ENCODE measurements at places on chromosomes 2 and 18.

- no peak for DNase-seq
Measured at GRCh38 chr2:98909317-98910211, 26.5 kb downstream of the CRACDL start.

GRCh38 chr18:70377857-70378701 is 89.2 kb downstream of the SOCS6 start:
- no peak for DNase-seq

DNA sequence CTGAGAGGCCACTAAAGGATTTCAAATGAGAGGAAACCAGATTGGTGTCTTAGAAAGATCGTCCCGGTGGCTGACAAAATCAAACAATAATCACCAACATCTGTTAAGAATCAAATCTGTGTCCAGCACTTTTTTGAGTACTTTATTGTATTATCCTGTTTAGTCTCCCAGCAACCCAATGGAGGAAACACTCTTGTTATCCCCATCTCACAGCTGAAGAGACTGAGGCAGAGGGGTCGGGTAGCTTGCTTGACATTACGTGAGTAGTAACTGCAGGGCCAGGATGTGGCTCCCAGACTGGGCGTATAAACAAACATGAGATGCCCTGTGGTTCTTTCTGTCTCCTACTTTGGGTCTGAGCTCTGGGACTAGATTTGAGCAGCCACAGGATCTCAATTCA is 76.0 kb downstream of the KLHL29 start:
- no peak for DNase-seq

GRCh38 chr2:11710210-11710609 is 36.2 kb upstream of the LPIN1 start:
- DNase-seq: no peak

- no peak for DNase-seq
Measured at GRCh38 chr2:12928775-12929401, 212.2 kb downstream of the TRIB2 start.

DNA sequence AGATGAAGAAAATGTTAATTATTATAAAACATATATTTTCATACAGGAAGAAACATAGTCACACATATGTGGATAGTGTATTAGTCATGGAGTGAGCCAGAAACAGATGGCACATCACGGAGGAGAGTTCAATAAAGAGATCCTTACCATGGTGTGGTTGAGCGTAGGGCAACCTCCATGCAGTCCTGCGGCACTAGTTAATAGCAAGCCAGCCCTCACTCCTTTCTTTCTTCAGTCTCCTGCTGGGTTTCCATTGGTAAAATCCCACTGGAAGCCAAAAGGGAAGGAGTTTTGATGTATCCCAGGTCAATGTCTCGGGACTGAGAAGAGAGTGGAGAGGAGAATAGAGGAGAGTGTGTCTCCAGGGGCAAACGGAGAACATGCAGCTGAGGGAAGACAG is 328.1 kb downstream of the NR4A2 start:
- DNase-seq: no peak

- DNase-seq: no peak
Measured at GRCh38 chr2:231655488-231655887, 52.8 kb upstream of the PTMA start.

- DNase-seq: no peak
Measured at GRCh38 chr2:147479358-147479757, 365.5 kb upstream of the ACVR2A start.

- DNase-seq: no peak
Measured at GRCh38 chr2:12720754-12721378, 4.1 kb downstream of the TRIB2 start.

GRCh38 chr2:25788457-25788856 is 89.8 kb downstream of the ASXL2 start:
- no peak for DNase-seq

- DNase-seq: no peak
Measured at GRCh38 chr2:31475692-31476091, 61.1 kb upstream of the XDH start.

DNA sequence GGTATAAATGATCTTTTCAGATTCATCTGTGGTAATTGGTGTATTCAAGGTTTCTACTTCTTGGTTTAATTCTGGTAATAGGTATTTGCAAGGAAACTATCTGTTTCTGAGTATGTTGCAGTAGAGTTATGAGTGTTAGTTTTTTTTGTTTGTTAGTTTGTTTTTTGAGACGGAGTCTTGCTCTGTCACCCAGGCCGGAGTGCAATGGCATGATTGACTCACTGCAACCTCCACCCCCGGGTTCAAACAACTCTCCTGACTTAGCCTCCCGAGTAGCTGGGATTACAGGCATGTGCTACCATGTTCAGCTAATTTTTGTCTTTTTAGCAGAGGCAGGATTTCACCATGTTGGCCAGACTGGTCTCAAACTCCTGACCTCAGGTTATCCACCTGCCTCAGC is 60.9 kb upstream of the IL1R2 start:
- DNase-seq: no peak

DNA sequence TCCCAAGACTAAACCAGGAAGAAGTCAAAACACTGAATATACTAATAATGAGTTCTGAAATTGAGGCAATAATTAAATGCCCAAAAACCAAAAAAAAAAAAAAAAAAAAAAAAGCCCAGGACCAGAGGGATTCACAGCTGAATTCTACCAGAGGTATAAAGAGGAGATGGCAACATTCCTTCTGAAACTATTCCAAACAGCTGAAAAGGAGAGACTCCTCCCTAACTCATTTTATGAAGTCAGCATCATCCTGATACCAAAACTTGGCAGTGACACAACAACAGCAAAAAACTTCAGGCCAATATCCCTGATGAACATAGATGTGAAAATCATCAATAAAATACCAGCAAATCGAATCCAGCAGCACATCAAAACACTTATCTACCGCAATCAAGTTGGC is 108.5 kb upstream of the COL3A1 start:
- no peak for DNase-seq

DNA sequence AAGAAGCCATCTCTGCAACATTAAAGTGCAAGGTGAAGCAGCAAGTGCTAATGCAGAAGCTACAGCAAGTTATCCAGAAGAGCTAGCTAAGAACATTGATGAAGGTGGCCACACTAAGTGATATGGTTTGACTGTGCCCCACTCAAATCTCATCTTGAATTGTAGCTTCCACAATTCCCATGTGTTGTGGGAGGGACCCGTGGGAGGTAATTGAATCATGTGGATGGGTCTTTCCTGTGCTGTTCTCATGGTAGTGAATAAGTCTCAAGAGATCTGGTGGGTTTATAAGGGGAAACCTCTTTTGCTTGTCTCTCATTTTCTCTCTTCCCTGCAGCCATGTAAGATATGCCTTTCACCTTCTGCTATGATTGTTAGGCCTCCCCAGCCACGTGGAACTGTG is 11.4 kb downstream of the RDH14 start:
- DNase-seq: no peak

DNA sequence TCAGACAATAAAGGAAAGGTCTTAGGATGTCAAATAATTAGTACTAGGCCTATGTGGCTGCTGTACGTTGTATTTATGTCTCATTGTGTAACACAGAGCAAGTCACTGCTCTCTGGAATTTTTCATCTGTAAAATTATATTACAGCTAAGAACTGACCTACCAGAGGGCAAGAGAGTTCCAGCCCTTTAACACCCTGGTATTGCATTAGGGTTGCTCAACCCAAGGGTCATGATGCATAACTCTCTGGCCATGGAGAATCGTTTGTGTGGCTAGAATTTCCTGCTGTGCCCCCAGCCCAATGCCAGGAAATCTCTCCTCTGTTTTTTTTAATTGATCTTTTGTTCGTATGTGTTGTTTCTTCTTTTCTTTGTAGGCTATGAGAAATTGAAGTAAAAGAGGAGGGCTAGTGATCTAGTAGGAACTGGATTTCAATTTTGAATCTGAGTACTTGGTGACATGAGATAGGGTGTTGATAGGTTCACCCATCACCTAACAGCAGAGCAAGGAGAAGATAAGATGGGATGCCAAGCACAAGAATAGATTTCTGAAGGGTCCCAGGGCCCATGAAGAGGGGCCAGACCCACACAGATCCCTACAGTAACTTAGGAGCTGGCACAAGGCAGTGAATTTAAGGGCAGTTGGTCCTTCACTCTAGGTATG is 571.2 kb upstream of the TNP1 start:
- no peak for DNase-seq
